ENCODE measurements at places on chromosomes 2 and 18. TPM values are rescaled to one million over a fixed set of nuclear protein-coding genes. Genes with fewer than 3 reads are reported as not detected.

DNA sequence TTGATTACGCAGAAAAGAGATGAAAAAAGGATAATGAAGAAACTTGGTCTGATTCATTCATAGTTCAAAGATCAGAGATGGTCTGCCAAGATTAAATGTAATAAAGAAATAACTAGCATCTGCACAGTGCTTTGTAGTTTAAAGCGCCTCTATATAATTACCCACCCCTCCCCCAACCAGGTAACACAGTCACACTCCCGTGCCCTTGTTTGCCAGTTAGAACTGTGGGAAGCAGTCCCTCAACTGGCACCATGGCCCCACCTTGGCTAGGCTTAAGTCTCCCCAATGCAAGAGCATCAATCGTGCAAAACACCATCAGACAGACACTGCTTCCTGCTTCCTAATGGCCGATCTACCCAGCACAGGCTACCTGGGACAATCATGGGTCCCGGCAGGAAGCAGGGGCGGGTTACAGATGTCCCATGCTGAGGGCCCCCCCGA, 11.6 kb downstream of the ADCY3 start:
- peaks cover 63% of the 10 kb centered on the region for H3K36me3 ChIP-seq
- no peak overlapping the region for H3K4me3 ChIP-seq
- H3K4me1 ChIP-seq: peaks cover 6% of the 10 kb centered on the region
- no peak for DNase-seq
- H3K27me3 ChIP-seq: no peaks in the 10 kb centered on the region

DNA sequence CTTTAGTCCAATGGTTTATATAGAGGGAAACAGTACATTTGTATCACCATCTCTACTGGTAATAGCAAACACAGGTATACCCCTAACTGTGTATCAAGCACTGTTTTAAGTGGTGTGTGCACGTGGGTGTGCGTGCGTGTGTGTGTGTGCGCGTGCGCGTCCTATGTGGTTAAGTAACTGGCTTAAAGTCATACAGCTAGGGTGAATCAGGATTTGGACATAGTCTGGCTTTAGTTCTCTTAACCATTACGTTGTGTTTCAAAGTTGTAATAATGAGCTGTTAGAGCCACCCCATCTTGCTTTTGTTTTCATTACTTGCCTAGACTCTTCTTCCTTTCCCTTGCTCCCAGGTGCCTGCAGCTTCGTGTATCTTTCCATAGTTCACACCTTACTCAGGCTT, 2.1 kb downstream of the HADHB start:
- peak overlapping the region; percentile 99 for H3K4me3 ChIP-seq
- peaks cover 36% of the 10 kb centered on the region for H3K4me1 ChIP-seq
- DNase-seq: no peak

DNA sequence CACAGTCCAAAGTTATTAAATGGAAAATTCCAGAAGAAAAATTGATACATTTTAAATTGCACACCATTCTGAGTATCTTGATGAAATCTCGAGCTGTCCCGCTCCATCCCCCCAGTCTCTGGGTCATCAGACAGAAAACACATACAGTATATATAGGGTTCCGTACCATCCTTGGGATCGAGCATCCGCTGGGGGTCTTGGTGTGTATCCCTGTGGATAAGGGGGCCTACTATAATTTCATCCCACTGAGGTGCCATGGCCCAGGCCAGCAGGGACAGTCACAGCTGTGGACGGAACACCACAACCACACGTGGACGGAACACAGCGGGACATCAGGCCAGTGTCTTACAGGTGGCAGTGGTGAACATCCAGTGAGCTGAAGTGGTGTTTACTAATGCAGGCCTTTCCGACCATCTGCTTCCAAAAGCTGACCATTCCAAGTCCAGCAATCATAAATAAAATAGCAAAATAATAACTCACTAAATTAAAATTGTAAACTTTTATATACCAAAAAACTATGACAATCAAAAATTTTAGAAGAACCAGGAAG, 14.0 kb downstream of the TWIST2 start:
- no peaks in the 10 kb centered on the region for H3K36me3 ChIP-seq
- no peak overlapping the region for H3K4me3 ChIP-seq
- H3K4me1 ChIP-seq: peaks cover 4% of the 10 kb centered on the region

- peaks cover 2% of the 10 kb centered on the region for H3K4me1 ChIP-seq
- no peak overlapping the region for H3K27ac ChIP-seq
- H3K4me3 ChIP-seq: no peak overlapping the region
Observed at GRCh38 chr2:122179492-122180165, 424.2 kb downstream of the TSN start.

DNA sequence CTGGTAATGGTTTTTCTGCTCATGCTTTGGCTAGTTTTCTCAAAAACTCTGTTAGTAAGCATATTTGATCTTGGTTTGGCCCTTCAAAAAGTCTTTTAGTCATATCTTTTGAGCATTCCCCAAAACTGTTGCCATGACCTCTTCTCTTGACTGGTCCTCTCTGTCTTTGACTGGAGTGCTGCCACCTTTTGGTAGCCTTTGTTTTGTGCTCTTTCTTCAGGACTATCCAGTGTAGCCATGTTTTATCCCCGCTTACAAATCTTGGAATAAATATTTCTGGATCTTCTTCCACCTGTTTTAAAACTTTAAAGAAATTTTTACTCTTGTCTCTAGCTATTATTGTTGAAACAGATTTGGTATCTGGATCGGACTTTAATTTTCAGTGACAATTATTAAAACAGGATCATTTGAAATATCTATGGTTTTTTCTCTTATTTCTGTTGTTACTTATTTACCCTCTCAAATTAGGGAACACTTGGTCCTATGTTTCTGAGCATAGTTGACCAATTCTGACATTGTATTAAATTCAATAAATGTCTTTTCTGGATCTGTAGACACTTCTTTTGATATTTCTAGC, 965 bp upstream of the ELOA2 start:
- no peak overlapping the region for H3K4me3 ChIP-seq
- H3K36me3 ChIP-seq: no peaks in the 10 kb centered on the region
- no peak overlapping the region for H3K27ac ChIP-seq
- H3K27me3 ChIP-seq: peaks cover 10% of the 10 kb centered on the region
- no peaks in the 10 kb centered on the region for H3K4me1 ChIP-seq

DNA sequence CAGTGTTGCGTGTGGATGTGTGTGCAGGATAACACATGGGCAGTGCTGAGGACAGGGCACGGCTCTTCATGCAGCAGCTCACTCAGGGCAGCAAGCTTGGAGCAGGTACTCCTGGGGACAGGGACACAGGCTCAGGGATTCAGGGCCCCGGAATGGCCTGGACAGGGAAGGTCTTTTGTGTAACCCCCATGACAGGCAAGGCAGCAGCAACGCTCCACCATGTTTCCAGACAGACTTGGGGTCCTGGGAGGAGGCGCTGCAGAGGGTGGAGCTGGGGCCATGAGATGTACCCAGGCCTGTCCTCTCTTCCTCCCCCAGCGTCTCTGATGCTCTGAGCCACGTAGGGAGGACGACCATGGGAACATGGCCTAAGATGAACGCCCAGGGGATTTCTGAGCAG, 58.3 kb downstream of the ADNP2 start:
- DNase-seq: no peak
- no peak overlapping the region for H3K27ac ChIP-seq
- H3K4me1 ChIP-seq: peaks cover 1% of the 10 kb centered on the region
- no peak overlapping the region for H3K4me3 ChIP-seq
- peaks cover 6% of the 10 kb centered on the region for H3K27me3 ChIP-seq

DNA sequence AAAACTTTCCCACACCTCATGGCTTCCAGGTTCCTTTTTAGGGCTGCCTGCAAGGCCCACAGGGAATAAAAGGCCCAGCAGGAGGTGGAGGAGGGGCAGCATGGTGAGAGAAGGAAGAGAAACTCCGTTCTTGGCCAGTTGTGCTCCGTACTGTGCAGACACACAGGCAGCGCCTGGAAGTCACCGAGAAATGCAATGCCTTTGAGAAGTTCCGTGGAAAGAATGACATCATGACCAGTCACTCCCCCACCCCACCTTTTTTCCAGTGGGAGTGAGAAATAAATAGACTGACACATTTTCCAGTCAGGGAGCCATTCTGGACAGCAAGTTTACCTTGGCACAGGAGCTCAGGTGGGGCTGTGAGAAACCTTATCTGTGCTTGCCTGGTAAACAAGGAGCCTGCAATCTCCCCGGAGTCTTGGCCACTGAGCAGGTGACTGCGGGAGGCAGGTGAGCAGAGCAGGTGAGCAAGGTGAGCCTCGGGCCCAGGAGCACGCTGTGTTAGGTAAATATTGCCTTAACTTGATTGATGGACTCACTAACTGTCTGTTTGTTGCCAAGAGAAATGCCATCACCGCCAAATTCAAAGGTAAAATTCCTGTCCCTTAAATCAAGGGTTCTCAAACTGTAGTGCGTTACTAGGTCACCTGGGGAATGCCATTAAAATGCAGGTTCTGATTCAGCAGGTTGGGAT, 13.5 kb upstream of the LBH start:
- no peak overlapping the region for H3K4me3 ChIP-seq
- no peaks in the 10 kb centered on the region for H3K36me3 ChIP-seq
- H3K4me1 ChIP-seq: peaks cover 14% of the 10 kb centered on the region

- no peaks in the 10 kb centered on the region for H3K36me3 ChIP-seq
- peak; percentile 65 for DNase-seq
- H3K27me3 ChIP-seq: peaks cover 32% of the 10 kb centered on the region
- H3K4me3 ChIP-seq: no peak overlapping the region
- no peak overlapping the region for H3K27ac ChIP-seq
- H3K4me1 ChIP-seq: peaks cover 14% of the 10 kb centered on the region
Observed at GRCh38 chr18:12236934-12237832, 17.0 kb upstream of the CIDEA start.

The OTOS gene
- total RNA-seq: not detected

The GCG gene
- total RNA-seq: not detected

The DOK6 gene
- total RNA-seq: not detected

All from activated T-helper 2 cell treated with anti-CD3 and anti-CD28 coated beads, Interferon-gamma antibody, Interleukin-2, Interleukin-4, amounts not matched to agents 10 μg/mL and 5 μg/mL and 100 μg/mL, durations not matched to agents 14 hours and 24 hours and 36 hours (primary cell).